ENCODE measurements at places on chromosomes 6 and 20.

DNA sequence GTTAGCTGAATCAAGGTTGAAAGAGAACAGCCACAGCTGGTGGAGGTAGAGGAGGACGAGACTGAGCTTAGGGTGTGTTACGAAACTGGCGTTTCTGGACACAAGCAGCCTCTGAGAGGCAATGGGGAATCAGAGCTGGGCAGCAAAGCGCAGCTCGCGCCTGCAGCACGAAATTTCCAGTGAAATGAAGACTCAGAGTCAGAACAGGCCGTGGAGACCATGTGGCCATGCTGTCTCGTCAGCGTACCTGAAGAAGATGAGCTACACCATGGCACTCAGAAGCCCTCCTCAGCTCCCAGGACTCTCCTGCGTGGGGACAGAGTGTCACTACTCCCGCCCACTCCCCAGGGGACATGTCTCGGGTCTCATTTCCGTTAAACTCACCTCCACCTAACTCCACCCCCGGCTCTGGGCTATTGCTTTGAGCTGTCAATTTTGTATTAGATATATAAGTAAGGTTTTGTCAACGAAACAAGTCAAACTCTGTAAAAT lies 256.9 kb downstream of the ERMARD start:
- no peaks in the 10 kb centered on the region for H3K4me1 ChIP-seq
- no peak overlapping the region for H3K27ac ChIP-seq
- no peak overlapping the region for H3K4me3 ChIP-seq
- DNase-seq, result no peak

DNA sequence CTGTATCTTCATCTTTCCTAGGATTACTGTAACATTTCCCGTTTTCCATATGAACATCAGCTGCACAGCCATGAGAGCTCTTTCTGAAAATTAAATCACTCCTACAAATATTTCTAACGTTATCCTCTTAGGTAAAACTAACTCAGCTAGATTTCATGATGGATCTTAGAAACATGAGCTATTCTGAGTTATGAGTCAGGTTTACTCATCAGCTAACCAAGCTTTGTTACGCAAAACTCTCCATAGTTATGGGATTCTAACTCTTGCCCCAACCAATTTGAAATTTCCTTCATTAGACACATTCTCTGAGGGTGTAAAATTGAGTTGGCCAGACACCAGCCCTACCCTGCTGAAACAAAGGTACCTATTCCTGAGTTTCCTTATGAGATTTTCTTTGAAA lies 14.0 kb downstream of the DEFB110 start:
- no peaks in the 10 kb centered on the region for H3K36me3 ChIP-seq
- H3K27ac ChIP-seq, result no peak overlapping the region
- DNase-seq, result no peak
- H3K4me3 ChIP-seq, result no peak overlapping the region

GRCh38 chr6:89378628-89379027 lies 26.1 kb upstream of the UBE2J1 start:
- H3K4me3 ChIP-seq, result no peak overlapping the region
- no peaks in the 10 kb centered on the region for H3K4me1 ChIP-seq
- no peaks in the 10 kb centered on the region for H3K27me3 ChIP-seq
- DNase-seq, result no peak
- no peak overlapping the region for H3K27ac ChIP-seq
- no peaks in the 10 kb centered on the region for H3K36me3 ChIP-seq

DNA sequence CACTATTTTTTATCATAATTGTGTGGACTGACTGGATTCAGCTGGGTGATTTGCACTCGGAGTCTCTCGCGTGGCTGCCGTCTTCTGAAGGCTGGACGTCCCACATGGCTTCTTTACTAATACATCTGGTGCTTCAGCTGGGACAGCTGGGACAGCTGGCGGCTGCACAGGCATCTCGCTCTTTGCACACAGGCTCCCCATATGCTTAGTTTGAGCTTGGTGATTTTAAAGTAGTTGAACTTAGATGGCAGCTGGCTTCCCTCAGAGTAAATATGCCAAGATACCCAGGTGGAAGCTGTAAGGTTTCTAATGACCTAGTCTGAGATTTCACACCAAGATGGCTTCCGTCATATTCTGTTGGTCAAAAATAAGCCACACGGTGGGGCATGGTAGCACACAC lies 38.7 kb upstream of the PPP1R3G start:
- H3K4me3 ChIP-seq, result no peak overlapping the region
- H3K36me3 ChIP-seq, result no peaks in the 10 kb centered on the region
- peak; percentile 23 for DNase-seq
- H3K4me1 ChIP-seq, result no peaks in the 10 kb centered on the region
- no peak overlapping the region for H3K27ac ChIP-seq
- H3K27me3 ChIP-seq, result no peaks in the 10 kb centered on the region

- peaks cover 5% of the 10 kb centered on the region for H3K4me1 ChIP-seq
- no peaks in the 10 kb centered on the region for H3K36me3 ChIP-seq
- no peaks in the 10 kb centered on the region for H3K27me3 ChIP-seq
- no peak for DNase-seq
- no peak overlapping the region for H3K4me3 ChIP-seq
Observed at GRCh38 chr6:89471287-89471867, 38.4 kb downstream of the ANKRD6 start.

- H3K4me3 ChIP-seq, result no peak overlapping the region
- H3K27ac ChIP-seq, result peak overlapping the region; percentile 33
- peaks cover 50% of the 10 kb centered on the region for H3K36me3 ChIP-seq
- peaks cover 85% of the 10 kb centered on the region for H3K4me1 ChIP-seq
Observed at GRCh38 chr20:38147163-38147562, 17.9 kb downstream of the TGM2 start.

GRCh38 chr20:33589059-33589458 lies 73.1 kb upstream of the C20orf144 start:
- no peak overlapping the region for H3K4me3 ChIP-seq
- no peak for DNase-seq
- H3K36me3 ChIP-seq, result no peaks in the 10 kb centered on the region
- no peaks in the 10 kb centered on the region for H3K4me1 ChIP-seq
- no peaks in the 10 kb centered on the region for H3K27me3 ChIP-seq
- no peak overlapping the region for H3K27ac ChIP-seq

GRCh38 chr20:50582092-50582491 lies 71.9 kb downstream of the PTPN1 start:
- no peak for DNase-seq
- H3K36me3 ChIP-seq, result peaks cover 16% of the 10 kb centered on the region
- H3K4me1 ChIP-seq, result no peaks in the 10 kb centered on the region
- no peak overlapping the region for H3K27ac ChIP-seq
- no peak overlapping the region for H3K4me3 ChIP-seq

All from liver (tissue), 10 donors.